ENCODE measurements at places on chromosomes 1 and 21.

GRCh38 chr1:42085596-42085995, 67.6 kb upstream of the GUCA2B start:
- no peak for DNase-seq

DNA sequence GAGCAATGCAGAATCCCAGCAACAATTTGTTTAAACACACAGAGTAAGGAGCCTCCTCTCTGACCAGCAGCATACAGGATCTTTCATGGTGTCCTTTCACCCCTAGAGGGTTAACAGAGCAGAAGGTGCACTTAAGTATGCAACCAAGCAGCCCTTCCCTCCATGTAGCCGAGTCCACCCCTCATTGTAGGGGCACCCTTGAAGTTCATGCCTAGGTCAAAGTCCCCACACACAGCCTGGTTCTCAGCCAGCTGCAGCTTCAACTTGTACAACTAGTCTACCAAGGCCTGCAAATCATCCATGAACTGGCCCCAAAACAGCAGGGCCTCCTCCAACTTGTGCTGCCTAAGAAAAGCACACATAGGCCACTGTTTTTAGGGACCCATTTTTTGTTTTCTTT, 7.0 kb upstream of the BMP8B start:
- DNase-seq = no peak

DNA sequence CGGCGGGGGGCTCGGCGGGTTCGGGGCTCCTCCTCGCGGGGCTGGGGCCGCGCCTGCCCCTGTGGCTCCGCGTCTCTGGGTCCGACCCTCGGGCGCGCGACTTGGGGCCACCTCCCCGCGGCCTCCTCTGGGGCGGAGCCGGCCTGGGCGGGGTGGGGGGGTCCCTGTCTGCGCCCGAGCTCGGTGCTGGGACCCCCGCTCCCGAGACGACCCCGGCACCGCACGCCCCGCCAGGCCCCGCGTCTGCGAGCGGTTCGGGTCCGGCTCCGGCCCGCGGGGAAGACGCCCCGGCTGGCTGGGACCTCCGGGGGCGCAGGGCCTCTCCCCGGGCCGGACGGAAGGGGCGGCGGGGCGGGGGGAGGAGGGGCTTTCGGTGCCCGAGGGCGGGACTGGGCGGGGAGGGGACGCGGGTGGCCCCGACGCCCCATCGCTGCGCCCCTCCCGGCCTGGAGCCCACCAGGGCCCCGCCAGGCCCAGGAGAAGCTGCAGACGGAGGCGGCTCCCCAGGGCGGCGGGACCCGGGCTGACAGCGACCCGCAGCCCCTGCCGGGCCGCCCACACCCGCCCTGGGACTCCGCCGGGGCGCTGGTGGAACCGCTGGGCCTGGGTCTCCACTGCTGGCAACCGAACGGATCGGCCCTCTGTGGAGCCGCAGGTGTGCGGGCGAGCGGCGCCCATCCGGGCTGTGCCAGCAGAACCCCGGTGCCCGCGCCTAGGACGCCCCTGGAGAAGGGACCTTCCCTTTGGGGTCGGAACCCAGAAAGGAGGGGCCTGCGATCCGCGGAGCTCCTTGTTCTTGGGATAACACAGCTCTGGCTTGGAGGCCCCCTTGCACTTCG, 610 bp downstream of the COL6A2 start:
- DNase-seq = no peak

DNA sequence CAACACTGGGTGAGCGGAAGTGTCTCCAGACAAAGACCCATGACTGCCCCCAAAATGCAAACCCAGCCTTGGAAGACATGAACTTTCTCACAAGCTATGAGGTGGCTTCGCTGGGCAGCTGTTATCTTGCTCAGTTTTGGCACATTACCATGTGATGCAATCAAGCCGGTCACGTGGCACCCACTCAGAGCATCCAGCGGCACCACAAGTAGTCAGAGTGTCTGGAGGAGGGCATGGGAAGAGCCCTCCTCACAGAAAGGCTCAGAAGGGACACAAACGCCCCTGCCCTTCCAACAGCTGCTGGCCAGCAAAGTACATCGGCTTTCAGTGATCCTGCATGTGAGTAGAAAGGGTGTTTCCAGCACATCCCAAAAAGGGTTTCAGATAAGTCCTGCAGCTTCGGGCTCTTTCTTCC, 145.5 kb upstream of the IRF2BP2 start:
- DNase-seq = no peak

DNA sequence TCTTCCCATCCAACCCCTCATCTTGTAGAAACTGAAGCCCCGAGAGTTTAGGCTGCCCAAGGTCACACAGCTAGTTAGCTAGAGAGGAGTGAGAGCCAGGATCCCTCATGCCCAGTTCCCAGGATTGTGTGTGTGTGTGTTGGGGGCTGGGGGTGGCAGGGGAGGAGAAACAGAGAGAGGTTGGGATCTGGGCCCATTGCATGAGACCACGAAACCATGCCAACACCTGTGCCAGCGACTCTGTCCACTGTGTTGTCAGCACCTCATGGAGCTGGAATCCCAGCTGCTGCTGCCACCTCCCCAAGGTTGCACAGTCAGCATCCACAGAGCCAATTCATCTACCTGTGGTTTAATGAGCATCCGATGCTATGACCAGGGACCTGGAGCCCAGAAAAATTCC, 115.4 kb upstream of the ZC3H12A start:
- no peak for DNase-seq
